ENCODE measurements at places on chromosomes 12 and 14. TPM values are rescaled to one million over a fixed set of nuclear protein-coding genes. Genes with fewer than 3 reads are reported as not detected.

- DNase-seq, result no peak
These were observed 66.4 kb downstream of the VCPKMT start for GRCh38 chr14:50049703-50050570.

IGFBP6 gene
- 4.9 TPM for total RNA-seq

- no peak for DNase-seq
These were observed 27.1 kb upstream of the CLMN start for GRCh38 chr14:95346820-95347219.

DNA sequence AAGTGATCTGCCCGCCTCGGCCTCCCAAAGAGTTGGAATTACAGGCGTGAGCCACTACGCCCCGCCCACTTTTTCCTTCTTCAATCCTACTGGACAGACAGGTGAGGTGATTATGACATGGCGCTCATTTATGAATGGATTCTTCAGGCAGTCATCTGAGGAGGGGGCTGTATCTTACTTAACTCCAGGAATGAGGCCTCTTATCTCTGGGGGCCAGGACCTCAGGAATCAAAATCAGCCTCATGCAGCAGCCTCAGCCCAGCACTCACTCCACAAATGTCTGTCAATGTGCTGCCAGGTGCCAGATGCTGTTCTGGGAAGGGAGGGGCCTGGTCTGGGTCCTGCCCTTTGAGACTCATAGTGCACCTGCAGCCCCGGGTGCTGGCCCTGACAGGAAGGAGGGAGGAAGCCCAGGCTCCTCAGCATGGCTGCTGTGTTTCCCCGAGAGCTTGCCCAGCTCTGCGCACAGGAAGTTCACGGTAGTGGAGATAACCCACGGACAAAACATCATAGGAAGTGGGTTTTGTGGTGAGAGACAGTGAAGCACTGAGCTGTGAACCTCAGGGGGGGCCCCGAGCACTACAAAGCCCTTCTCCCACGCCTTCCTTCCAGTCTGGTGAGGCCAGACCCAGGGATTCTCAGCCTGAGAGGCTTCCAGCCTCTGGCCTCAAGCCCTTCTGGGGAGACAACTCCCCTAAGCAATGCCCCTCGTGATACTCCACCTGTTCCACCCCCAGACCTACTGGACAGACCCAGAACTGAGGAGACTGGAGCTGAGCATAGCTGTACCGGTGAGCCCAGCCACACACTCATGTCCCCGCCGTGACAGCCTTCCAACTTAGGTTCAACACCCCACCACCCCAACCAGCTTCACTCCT is 22.3 kb downstream of the GALNT6 start:
- peak; percentile 95 for DNase-seq

DNA sequence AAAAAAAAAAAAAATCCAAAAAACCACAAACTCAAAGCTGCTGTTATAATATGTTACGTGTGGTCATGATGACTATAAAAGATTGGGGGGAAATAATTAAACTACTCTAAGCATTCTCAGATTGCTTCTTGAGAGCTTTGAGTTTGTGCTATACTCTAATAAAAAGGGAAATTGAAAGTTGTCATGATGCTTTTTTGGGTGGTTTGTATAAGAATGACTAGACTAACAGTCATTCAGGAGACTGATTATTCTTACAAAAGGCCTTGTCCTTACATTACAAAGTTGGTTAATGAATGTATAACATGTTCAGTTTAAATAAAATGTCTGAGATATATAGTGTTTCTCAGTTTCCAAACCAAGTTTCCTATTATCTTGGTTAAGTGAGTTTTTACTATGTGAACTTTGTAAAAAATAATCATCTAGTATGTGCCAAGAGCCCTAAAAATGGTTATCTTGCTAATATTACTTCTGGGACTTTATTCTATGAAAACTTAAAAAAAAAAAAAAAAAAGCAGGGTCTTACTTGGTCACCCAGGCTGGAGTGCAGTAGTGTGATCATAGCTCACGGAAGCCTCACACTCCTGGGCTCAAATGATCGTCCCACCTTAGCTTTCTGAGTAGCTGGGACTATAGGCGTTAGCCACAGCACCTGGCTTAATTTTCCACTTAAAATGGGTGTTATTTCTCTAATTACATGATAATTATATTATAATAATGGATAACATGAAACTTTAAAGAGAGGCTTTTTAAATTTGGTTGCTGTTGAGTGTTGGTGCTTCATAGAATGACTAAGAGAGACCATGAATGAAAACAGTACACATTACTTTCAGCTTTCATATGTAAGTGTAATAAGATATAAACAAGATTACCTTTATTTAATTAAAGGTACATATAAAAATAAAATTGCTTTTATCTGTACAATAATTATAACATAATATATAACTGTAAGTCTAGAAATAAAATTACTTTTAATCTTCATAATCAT is 459.6 kb upstream of the RGS6 start:
- no peak for DNase-seq

GRCh38 chr12:89278862-89279261 is 73.4 kb downstream of the DUSP6 start:
- no peak for DNase-seq

DNA sequence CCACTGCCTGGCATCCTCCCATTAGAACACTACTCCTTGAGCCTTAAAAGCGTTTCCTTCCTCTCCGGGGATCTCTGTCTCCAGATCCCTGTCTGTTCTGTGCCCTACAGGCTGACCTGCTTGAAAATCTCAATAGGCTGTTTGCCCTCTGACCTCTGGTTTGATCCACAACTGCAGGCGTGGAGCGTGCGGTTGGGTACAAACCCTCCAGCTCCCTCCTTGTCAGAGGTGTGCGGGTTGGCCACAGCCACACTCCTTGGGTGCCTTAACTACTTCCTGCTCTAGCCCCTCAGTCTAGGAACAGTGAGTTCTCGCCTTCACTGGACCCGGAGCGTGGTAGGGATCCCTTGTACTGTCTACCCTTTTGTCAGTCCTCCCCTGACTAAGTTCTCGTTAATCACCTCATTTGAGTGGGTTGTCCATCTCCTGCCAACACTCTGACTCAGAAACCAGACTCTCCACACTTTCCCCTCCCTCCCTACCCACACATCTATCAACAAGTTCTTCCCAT is 33.1 kb downstream of the CMKLR1 start:
- no peak for DNase-seq

- no peak for DNase-seq
These were observed 360 bp upstream of the SLC35F4 start for GRCh38 chr14:57866199-57866705.

P2RX2 gene
- not detected for total RNA-seq

PTPRO gene
- total RNA-seq, result 0.15 TPM

- no peak for DNase-seq
These were observed 116.3 kb upstream of the CNTN1 start for GRCh38 chr12:40575987-40576386.

GPR162 gene
- total RNA-seq, result not detected

LBHD2 gene
- total RNA-seq, result not detected

DNA sequence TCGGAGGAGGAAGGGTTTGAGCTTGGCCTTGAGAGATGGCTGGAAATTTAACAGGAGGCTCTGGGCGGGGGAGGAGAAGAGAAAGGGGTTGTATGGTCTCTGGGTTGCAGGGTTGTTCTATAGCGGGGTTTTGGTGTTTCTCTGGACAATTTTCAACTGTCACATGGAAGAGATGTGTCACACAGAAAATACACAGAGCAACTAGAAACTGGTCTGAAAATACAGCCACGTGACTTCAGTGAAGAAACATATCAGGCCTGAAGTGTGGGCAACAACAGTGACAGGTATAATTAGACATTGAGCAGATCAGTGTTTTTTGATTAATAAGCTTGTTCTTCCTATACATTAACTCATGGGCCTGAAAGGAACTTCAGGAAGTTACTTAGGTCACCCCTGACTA is 205.3 kb upstream of the HMGA2 start:
- no peak for DNase-seq

RPGRIP1 gene
- total RNA-seq, result 0.07 TPM

- peak; percentile 50 for DNase-seq
These were observed 64.4 kb downstream of the TMX1 start for GRCh38 chr14:51304438-51304837.

GRCh38 chr12:132724506-132725241 is 14.0 kb downstream of the PGAM5 start:
- DNase-seq, result no peak

GRCh38 chr14:93725002-93725582 is 63.2 kb downstream of the PRIMA1 start:
- DNase-seq, result no peak

DNA sequence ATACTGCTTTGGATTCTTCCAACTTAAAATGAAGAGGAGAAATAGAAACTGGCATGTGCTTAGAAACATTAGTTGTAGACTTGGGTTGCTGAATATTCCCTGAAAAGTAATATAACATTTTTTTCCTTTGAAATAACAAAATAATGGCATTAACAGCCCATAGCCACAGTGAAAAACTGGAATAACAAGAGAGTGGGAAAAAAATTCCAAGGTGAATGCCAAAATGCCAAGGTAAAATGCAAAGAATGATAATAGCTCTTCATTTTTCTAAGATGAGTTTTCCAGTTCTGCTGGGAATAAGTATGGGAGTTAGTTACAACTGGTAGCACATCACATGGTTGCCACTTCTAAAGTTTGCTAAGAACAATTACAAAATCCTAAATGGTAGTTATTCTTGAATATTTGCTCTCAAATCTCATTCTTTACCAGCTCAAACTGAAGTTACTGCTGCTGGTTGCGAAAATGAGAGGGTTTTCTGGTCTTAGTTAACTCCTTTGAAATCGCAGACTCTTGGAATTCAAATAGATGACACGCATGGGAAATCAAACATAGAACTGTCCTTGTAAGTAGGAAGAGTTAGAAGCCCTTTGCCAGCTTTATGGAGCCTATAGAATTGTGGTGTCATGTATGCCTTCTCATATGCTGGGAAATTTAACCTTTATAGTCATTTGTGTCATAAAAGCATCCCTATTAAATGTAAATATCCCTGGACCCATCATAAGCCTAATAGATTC is 165.0 kb upstream of the DCN start:
- no peak for DNase-seq

P3H3 gene
- 2.5 TPM for total RNA-seq

DNA sequence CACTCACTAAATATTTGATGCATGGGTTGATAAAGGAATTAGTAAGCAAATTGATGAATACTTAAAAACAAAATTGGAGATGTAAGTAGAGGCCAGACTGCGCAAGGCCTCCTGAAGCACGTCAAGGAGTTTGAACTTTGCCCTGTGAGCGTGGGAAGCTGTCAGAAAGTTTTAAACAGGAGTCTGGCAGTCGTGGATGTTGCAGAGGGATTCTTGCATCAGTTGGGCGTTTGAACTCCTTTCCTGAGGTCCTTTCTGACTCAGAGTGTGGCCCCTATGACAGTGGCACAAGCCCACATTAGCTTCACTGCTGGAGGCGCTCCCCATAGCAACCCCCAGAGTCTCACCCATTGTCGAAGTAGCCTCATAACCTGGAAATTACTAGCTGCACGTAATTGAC is 17.9 kb upstream of the IL22 start:
- DNase-seq, result no peak

GRCh38 chr12:123151457-123152454 is 866 bp upstream of the PITPNM2 start:
- DNase-seq, result no peak

DNA sequence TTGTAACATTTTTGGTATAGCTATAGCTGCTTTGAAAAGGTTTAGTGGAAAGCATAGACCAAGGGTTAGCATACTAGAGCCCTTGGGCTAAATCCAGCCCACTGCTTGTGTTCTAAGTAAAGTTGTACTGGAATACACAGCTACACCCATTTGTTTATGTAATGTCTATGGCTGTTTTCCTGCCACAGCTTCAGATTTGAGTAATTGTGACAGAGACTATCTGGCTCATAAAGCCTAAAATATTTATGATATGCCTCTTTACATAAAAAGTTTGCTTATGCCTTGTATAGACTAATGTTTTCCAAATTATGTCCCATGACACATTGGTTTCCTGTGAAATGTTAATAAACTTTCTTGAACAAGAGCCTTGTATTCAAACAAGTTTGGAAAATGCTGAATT is 234.8 kb upstream of the ATP2B1 start:
- DNase-seq, result no peak

MAPK1IP1L gene
- 89.1 TPM for total RNA-seq

GRCh38 chr12:47805417-47805816 is 14.3 kb downstream of the HDAC7 start:
- DNase-seq, result no peak

DNA sequence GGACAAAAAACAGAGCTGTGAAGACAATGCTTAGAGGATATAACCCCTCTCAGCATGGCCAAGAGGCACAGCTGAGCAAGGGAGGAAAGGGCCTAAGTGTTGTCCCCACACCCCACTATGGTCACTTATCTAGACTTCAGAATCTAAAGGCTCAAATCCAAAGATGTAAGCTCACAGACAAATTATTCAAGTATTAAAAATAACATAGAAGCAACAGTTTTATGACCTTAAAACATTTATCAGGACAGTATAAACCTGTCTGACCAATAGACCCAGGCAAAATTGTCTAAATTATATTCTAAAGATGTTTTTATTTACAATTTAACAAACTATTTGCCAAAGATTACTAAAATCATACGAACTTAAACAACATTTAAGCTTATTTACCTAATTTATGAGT is 28.1 kb upstream of the PRICKLE1 start:
- DNase-seq, result no peak

A2ML1 gene
- not detected for total RNA-seq

DNA sequence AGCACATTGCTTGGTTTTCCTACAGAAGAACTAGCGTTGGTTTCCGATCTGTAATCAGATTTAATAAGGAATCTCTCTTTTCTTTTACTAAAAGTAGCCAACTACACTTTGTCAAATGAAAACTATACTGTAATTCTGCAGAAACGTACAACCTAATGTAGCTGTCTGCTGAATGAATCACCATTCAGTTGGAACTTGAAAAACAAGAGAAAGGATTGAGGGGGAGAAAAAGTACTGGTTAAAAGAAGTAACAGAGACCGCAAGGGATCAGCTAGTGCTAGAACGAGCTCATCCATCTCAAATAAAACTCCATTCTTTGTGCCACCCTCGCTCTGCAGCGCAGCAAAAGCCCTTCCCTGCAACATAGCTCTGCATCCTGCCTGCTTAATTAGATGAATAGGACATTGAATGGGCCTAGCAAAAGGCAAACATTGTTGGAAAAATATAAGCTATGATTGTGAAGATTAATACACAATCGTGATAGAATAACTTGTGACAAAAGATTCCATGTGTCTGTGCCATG is 2.6 kb downstream of the GARIN2 start:
- no peak for DNase-seq

All from activated CD4-positive, alpha-beta memory T cell treated with anti-CD3 and anti-CD28 coated beads for 36 hours (primary cell).